Nephron progenitor cell (in vitro differentiated cells): ENCODE measurements at places on chromosomes 12 and 14.
A peak's percentile ranks its signal among the peaks of the same experiment; 100 is the strongest.

DNA sequence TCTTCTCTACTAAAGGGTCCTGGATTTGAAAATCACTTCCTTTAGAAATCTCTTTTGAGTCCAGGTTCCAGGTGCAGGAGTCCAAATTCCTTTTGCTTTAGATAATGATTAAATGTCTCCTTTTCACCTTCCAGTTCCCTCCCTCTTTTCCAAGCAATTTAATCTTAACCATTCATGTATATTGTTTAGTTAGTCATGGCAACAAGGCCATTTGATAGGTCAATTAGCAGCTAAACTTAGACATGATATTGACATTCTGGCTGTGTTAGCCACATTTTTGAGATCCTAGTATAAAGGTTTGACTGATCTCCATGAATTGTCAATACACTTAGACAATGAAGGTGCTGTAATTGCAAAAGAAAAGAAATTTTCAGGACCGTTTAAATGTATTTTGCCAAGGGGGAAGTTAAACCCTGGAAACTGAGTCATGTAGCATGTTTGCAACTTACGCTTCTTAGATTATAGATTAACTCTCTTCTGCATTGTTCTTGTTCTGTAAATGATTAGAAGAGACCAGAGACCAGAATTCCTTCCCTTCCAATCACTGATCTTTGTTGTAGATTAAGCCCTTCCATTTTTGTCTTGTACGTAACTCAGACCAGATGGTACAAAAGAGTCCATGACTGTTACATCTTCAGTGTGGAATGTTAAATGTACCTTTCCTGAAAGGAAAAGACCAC is 12.4 kb upstream of the C12orf75 start:
- no peak for DNase-seq

DNA sequence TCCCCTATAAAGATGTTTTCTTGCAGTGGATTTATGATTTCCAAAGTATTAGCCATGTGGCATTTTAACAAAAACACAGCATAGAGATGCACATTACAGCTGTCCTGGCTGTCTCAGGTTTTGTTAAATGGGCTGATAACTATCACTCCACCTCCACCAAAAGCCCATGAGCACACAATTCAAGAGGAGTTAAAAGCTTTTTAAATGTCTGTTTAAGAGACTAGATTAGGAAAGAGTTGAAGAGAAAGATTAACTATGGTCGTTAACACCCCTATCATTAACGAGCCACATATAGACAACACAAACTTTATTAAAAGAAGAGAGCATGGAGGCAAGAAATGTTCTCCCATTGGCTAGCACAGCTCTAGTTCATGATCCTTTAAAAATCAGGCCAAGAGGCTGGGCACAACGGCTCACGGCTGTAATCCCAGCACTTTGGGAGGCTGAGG is 14.5 kb downstream of the CBX5 start:
- DNase-seq, result no peak

- no peak for DNase-seq
These were observed 280.0 kb downstream of the DPF3 start for GRCh38 chr14:72613975-72614319.

GRCh38 chr14:104108570-104109541 is 23.4 kb downstream of the ASPG start:
- DNase-seq, result peak; percentile 34

- DNase-seq, result no peak
These were observed 8.1 kb upstream of the IRF2BPL start for GRCh38 chr14:77036484-77037214.

GRCh38 chr12:49028666-49029275 is 10.2 kb upstream of the PRKAG1 start:
- DNase-seq, result no peak

- no peak for DNase-seq
These were observed 164.5 kb upstream of the DYRK2 start for GRCh38 chr12:67483871-67484554.

- DNase-seq, result no peak
These were observed 21.8 kb downstream of the CHST11 start for GRCh38 chr12:104478396-104479122.

DNA sequence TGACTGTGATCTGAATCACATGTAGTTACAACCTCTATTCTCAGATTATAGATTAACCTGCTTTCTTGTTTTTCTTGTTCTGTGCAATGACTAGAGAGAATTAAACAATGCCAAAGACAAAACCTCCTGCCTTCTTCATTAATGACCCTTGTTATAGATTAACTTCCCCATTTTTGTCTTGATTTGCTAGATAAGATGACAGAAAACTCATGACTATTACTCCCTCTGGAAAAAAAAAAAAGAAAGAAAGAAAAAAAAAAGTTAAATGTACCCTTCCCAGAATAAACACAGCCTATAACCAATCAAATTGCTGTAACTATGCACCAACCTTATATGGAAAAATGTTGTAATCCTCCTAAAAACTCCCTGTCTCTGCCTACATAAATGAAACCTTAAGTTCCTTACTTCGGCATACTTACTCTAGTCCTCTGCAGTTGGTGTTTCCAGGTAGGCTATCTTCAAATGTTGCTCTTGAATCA is 41.1 kb upstream of the PCED1B start:
- no peak for DNase-seq
